Activated naive CD8-positive, alpha-beta T cell treated with anti-CD3 and anti-CD28 coated beads for 36 hours (primary cell): ENCODE measurements at places on chromosomes 7 and 10.

- H3K4me3 ChIP-seq = no peak overlapping the region
- H3K27ac ChIP-seq = no peak overlapping the region
- peaks cover 4% of the 10 kb centered on the region for H3K4me1 ChIP-seq
Measured at GRCh38 chr10:125005312-125006187, 63.6 kb downstream of the ZRANB1 start.

GRCh38 chr7:77202481-77202976, 2.9 kb upstream of the FGL2 start:
- peaks cover 31% of the 10 kb centered on the region for H3K4me1 ChIP-seq
- H3K27ac ChIP-seq = no peak overlapping the region
- no peak for DNase-seq

- H3K27ac ChIP-seq = peak overlapping the region; percentile 66
- peaks cover 53% of the 10 kb centered on the region for H3K36me3 ChIP-seq
- H3K4me3 ChIP-seq = no peak overlapping the region
- H3K4me1 ChIP-seq = peaks cover 20% of the 10 kb centered on the region
- DNase-seq = no peak
Measured at GRCh38 chr10:26739071-26739631, 41.6 kb downstream of the PDSS1 start.

DNA sequence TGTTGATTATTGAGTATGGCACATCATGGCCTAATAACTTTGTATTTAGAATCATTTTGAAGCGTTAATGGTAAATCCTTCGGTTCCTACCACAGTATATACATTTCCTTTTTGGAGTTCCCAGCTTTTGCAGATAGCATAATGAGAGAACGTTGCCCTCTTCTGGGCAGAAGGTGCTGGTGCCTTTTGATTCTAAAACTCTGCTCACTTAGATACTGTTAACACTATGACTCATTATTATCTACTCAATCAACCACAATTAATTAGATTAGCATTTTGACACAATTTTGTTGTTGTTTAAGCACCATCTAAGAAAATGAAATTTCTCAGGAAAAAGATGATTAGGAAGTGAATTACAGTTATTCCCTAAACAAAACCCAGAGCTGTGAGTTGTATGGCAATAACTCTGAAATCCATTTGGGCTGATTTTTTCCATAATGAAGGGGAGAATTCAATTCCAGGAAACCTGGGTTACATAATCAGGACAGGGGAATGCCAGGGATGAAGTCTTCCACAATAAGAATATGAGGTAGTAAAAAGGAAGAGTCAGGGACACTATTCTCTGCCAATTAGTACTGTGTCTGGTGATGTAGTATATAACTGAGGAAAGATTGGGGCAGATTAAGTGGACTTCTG, 11.5 kb upstream of the DLD start:
- no peak for DNase-seq
- no peak overlapping the region for H3K4me3 ChIP-seq
- peaks cover 8% of the 10 kb centered on the region for H3K27me3 ChIP-seq
- H3K4me1 ChIP-seq = peaks cover under 1% of the 10 kb centered on the region
- H3K27ac ChIP-seq = no peak overlapping the region

GRCh38 chr7:4167385-4167910, 514.6 kb upstream of the FOXK1 start:
- H3K4me1 ChIP-seq = no peaks in the 10 kb centered on the region
- no peaks in the 10 kb centered on the region for H3K27me3 ChIP-seq
- H3K36me3 ChIP-seq = no peaks in the 10 kb centered on the region
- no peak for DNase-seq
- no peak overlapping the region for H3K4me3 ChIP-seq

GRCh38 chr7:94781236-94781635, 125.3 kb upstream of the SGCE start:
- no peak for DNase-seq
- no peak overlapping the region for H3K4me3 ChIP-seq
- H3K27ac ChIP-seq = no peak overlapping the region
- H3K36me3 ChIP-seq = no peaks in the 10 kb centered on the region

- H3K36me3 ChIP-seq = no peaks in the 10 kb centered on the region
- H3K27ac ChIP-seq = no peak overlapping the region
- DNase-seq = no peak
- no peaks in the 10 kb centered on the region for H3K27me3 ChIP-seq
Measured at GRCh38 chr10:53123311-53123710, 350.7 kb upstream of the MBL2 start.

DNA sequence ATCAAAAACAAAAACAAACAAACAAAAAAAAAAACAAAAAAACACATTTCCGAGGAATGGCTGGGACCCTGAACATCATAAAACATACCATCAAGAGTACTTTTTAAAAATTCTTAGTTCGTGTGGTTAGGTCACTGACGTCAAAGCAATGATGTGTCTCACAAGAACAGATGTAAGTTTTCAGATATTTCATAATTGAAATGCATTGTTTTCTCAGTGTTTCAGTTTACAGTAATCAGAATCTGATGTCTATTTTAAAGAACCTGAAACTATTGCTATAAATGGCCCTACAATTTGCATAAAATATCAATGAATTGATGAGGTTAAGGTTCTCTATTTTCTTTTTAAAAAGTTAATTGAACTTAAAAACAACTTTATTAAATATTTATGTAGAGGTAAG, 103.7 kb upstream of the HGF start:
- H3K4me3 ChIP-seq = no peak overlapping the region
- H3K27ac ChIP-seq = no peak overlapping the region
- no peaks in the 10 kb centered on the region for H3K36me3 ChIP-seq
- no peak for DNase-seq
- no peaks in the 10 kb centered on the region for H3K4me1 ChIP-seq
- no peaks in the 10 kb centered on the region for H3K27me3 ChIP-seq

DNA sequence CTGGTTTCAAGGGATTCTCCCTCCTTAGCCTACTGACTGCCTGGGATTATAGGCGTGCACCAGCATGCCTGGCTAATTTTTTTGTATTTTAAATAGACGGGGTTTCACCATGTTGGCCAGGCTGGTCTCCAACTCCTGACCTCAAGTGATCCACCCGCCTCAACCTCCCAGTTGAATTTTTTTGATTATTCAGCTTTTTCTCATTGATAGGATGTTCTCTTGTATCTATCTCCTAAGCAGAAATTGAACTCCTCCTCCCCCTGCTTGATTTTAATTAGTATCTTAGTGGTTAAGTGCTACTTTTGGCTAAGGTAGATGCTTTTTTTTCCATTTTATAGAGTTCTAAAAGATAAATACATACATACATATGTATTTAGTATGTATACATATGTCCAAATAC, 101.0 kb downstream of the ZNF277 start:
- H3K4me1 ChIP-seq = peaks cover 3% of the 10 kb centered on the region
- peaks cover 30% of the 10 kb centered on the region for H3K36me3 ChIP-seq
- H3K27me3 ChIP-seq = no peaks in the 10 kb centered on the region
- no peak overlapping the region for H3K4me3 ChIP-seq
- no peak for DNase-seq

DNA sequence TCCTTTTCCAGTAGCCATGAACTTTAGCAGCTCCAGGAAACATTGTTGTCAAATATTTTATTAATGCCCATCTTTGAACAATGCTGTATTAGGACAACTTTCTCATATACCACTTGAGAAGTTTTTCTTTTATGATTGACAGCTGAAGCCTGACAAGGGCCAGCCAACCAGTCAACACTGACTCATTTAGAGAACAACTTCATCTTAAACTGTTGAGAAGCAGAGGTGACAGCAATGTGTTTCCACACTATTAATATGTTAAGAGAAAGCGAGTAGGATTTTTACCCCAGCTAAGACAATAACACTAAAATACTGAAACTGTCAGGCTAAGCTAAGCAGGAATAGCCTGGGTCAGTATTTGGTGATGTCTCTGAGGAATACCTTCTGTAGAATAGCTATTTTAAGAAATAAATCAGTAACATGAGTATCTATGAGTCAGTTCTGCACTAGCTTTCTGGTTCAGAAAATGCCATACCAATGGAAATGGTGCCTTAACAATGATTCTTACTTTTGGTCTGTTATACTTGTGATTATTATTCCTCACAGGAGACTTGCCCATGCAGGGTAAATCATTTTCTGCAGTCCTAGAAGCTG, 168.8 kb upstream of the POT1 start:
- H3K27ac ChIP-seq = no peak overlapping the region
- no peaks in the 10 kb centered on the region for H3K27me3 ChIP-seq
- DNase-seq = no peak
- H3K4me3 ChIP-seq = no peak overlapping the region
- H3K36me3 ChIP-seq = no peaks in the 10 kb centered on the region

DNA sequence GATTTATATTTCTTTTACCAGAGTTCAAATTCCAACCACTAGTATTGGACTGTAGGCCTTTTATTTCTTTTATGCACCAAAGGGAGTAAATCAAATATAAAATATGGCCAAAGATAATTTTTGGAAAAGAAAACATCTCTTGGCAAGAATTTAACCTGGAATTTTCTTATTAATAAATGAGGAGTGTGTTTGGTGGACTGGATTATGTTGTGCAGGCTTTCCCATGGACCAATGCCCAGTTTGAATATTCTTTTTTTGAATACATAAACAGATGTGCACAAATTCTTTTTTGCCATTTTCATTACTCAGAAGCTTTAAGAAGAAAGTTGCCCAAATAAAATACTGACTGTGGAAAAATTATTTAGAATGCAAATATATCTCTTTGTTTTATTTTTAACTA, 22.1 kb upstream of the PRKG1 start:
- H3K4me1 ChIP-seq = no peaks in the 10 kb centered on the region
- DNase-seq = no peak
- peaks cover 4% of the 10 kb centered on the region for H3K27me3 ChIP-seq
- H3K36me3 ChIP-seq = no peaks in the 10 kb centered on the region
- no peak overlapping the region for H3K27ac ChIP-seq

GRCh38 chr10:132898391-132899053, 43.8 kb downstream of the CFAP46 start:
- peaks cover 30% of the 10 kb centered on the region for H3K27me3 ChIP-seq
- no peaks in the 10 kb centered on the region for H3K36me3 ChIP-seq
- no peak overlapping the region for H3K27ac ChIP-seq
- DNase-seq = no peak
- H3K4me1 ChIP-seq = peaks cover 2% of the 10 kb centered on the region

DNA sequence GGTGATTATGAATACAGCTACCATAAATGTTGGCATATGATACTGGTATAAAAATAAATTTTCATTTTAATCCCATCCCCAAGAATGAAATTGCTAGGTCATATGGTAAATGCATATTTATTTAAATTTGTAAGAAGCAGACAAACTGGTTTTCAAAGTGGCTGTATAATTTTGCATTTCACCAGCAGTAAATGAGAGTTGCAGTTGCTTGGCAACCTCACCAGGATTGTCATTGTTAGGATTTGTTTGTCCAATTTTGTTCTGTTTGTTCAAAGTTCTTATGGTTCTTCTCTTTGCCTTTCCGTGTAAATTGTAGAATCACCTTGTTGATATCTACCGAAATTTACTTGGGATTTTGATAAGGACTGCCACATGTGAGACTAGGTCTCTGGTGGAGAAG, 237.4 kb downstream of the OTUD1 start:
- no peak overlapping the region for H3K4me3 ChIP-seq
- H3K27ac ChIP-seq = no peak overlapping the region
- no peak for DNase-seq
- H3K27me3 ChIP-seq = peaks cover 36% of the 10 kb centered on the region
- H3K36me3 ChIP-seq = peaks cover 1% of the 10 kb centered on the region
- H3K4me1 ChIP-seq = no peaks in the 10 kb centered on the region

GRCh38 chr7:2093843-2094220, 138.9 kb downstream of the MAD1L1 start:
- H3K27me3 ChIP-seq = no peaks in the 10 kb centered on the region
- H3K4me3 ChIP-seq = no peak overlapping the region
- no peak for DNase-seq

- peaks cover 19% of the 10 kb centered on the region for H3K36me3 ChIP-seq
- H3K4me3 ChIP-seq = no peak overlapping the region
- H3K4me1 ChIP-seq = peaks cover 18% of the 10 kb centered on the region
- DNase-seq = no peak
Measured at GRCh38 chr7:27767374-27767773, 27.4 kb downstream of the TAX1BP1 start.

DNA sequence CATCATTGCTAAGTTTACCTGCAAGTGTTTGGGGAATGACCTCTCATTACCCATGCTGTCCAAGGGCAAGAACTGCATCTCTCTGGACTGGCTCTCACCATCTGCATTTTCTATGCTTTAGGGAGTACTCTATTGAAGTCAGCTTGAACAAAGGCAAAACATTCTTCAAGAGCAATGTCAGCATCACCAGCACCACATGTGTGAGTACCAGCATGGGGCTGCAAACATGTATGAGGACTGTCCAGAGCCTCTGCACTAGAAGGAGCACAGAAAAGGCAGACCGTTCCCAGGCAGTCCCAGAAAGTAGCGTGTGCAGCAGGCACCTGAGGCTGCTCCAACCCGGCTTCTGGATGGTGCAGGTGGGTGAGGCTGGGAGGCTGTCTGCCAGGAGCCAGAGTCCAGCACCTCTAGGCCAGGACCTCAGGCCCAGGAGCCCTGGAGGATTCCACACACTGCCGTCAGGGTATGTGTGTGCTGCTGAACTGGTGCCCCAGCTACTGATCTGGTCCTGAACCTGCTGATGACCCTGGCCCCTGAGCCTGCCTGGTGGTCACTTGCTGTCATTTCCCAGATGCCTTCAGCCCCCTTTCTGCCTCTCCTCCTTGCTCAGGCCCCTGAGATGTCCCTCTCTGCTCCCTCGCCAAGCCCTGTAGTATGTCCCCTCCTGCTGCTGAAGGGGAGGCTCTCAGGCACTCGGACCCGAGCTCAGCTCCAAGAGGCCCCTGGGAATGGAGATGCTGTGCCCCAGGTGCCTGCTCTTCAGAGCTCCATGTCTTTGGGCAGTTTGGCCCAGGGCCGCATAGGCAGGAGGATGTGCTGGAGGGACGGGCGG, 20.7 kb downstream of the ANTXRL start:
- H3K4me3 ChIP-seq = no peak overlapping the region
- no peak overlapping the region for H3K27ac ChIP-seq
- H3K27me3 ChIP-seq = no peaks in the 10 kb centered on the region
- DNase-seq = no peak

- H3K27ac ChIP-seq = no peak overlapping the region
- peaks cover 3% of the 10 kb centered on the region for H3K36me3 ChIP-seq
- DNase-seq = no peak
- no peak overlapping the region for H3K4me3 ChIP-seq
- H3K4me1 ChIP-seq = peaks cover 6% of the 10 kb centered on the region
Measured at GRCh38 chr10:99676895-99677294, 17.6 kb downstream of the ENTPD7 start.

DNA sequence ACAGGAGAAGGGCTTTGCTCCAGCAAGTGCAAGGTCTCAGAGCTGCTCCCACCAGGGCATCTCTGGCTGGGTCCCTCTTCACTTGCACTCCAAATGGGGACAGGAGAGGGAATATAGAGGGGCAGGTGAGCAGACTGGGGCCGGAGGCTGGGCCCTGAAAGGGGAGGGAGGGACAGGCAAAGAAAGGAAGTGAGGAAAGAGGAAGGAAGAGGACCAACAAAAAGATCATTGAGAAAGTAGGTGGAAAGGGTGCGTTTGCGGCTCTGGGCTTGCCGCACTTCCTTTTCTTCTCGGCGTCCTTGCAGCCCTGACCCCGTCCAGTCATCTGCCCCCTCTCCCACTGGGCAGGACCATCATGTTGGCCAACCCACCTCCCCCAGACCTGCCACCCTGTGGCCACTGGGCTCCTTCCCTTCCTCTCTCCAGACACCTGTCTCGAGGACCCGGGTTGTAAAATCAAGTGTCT, 14.0 kb downstream of the ITPRIP start:
- H3K36me3 ChIP-seq = peaks cover 29% of the 10 kb centered on the region
- DNase-seq = no peak
- H3K27ac ChIP-seq = peak overlapping the region; percentile 83

GRCh38 chr10:114547514-114547913, 110.6 kb downstream of the ABLIM1 start:
- H3K4me3 ChIP-seq = peak overlapping the region; percentile 63
- peak; percentile 21 for DNase-seq
- no peaks in the 10 kb centered on the region for H3K27me3 ChIP-seq
- H3K27ac ChIP-seq = peak overlapping the region; percentile 23
- peaks cover 53% of the 10 kb centered on the region for H3K4me1 ChIP-seq
